Activated T-cell treated with anti-CD3 and anti-CD28 coated beads, Interleukin-2, amount 50 U/mL, for 72 hours (primary cell): ENCODE measurements at places on chromosomes 13 and 19.

DNA sequence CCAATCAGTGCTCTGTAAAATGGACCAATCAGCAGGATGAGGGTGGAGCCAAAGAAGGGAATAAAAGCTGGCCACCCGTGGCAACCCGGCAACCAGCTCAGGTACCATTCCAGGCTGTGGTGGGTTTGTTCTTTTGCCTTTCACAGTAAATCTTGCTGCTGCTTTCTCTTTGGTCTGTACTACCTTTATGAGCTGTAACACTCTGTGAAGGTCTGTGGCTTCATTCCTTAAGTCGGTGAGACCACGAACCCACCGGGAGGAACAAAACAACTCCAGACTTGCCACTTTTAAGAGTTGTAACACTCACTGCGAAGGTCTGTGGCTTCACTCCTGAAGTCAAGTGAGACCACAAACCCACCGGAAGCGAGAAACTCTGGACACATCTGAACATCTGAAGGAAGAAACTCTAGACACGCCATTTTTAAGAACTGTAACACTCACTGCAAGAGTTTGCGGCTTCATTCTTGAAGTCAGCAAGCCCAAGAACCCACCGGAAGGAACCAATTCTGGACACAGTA, 16.5 kb upstream of the SPACA6 start:
- DNase-seq: peak; percentile 47

DNA sequence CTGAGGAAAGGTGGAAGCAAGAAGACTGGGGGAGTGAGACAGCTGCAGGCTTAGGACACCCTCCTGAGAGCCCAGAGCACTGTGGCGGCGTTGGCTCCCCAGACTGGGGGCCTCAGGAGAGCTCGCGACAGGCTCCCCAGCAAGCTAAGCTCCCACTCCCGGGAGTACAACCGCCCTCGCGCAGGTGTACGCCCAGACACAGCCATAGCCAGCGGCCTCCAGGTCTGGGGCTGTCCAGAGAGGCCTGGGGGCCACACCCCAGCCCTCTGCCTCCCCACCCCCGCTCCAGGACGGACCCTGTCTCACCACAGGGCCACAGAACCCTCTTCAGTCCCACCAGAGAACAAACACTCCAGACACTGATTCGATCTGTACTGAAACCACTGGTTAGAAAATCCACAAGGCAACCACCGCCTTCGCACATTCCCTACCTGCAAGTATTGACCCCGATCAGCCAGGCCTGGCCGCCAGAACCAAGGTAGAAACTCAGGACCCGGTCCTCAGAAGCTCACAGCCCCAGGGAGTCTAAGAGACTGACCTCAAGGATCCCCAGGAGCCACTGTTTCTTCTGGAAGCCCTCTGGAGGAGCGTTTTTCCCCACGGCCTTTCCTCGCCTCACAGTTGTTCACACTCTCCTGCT, 16.3 kb downstream of the ZIC5 start:
- no peak for DNase-seq

DNA sequence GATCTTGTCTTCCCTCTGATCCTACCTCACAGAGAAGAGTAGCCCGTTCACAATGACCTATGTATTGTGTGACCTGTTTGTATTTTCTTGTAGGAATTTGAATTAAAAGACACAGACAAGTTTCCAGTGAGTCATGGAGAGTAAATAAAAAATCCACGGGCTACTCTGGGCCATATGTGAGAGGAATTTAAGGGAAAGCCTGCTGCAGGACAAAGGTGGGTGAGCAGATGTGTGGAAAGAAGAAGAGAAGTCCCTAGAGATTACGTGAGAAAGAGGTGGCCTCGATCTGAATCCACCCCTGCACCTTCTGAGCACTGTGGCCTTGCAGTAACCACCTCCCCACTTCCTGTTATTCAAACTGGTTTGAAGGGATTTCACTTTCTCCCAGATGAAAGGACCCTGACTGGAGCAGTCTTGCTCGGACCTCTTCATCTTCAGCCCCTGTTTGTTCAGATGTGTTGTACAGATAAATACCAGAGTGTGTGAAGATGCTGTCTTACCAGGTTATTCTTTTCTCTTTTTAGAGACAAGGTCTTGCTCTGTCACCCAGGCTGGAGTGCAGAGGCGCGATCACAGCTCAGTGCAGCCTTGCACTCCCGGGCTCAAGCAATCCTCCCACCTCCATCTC, 205.4 kb downstream of the PDS5B start:
- DNase-seq: peak; percentile 74

DNA sequence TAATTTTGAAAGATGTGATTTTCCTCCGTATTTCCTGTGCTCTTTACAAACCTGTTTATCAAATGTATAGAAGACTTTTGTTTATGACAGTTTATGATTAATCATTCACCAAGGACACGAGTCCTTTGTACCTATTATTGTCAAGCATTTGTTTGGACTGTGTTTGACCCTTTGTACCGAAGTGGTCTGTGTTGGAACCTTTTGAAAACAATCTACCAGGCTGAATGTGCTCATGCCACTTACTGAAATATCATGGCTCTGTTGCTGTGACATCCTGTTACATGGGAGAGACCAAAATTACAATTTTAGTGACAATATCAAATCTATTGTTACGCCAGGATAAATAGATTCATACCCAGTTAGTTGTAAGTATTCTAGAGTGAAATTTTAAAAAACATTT, 193.6 kb downstream of the IRS2 start:
- no peak for DNase-seq
